ENCODE measurements at places on chromosomes 1 and 21.

- DNase-seq: no peak
Observed at GRCh38 chr1:184865831-184866230, 108.5 kb downstream of the NIBAN1 start.

- DNase-seq: no peak
Observed at GRCh38 chr1:51472359-51472758, 46.7 kb downstream of the EPS15 start.

GRCh38 chr1:19006837-19007271, 50.4 kb upstream of the IFFO2 start:
- no peak for DNase-seq

- DNase-seq: no peak
Observed at GRCh38 chr1:22457836-22458235, 6.2 kb downstream of the ZBTB40 start.

GRCh38 chr1:228305721-228306152, 97.9 kb downstream of the OBSCN start:
- DNase-seq: no peak

GRCh38 chr1:10679496-10680220, 116.8 kb downstream of the CASZ1 start:
- no peak for DNase-seq

- no peak for DNase-seq
Observed at GRCh38 chr1:241787691-241788090, 60.3 kb upstream of the EXO1 start.

GRCh38 chr1:173554541-173555250, 48.2 kb downstream of the SLC9C2 start:
- DNase-seq: no peak

- DNase-seq: no peak
Observed at GRCh38 chr1:28115267-28115666, 26.9 kb upstream of the EYA3 start.

- DNase-seq: no peak
Observed at GRCh38 chr21:34144224-34144623, 70.8 kb downstream of the MRPS6 start.

GRCh38 chr1:87218618-87219017, 110.1 kb upstream of the LMO4 start:
- DNase-seq: no peak

- no peak for DNase-seq
Observed at GRCh38 chr21:44529503-44530125, 10.4 kb downstream of the KRTAP10-1 start.

All from GM18507 (cell line).